ENCODE measurements at places on chromosomes 5 and 9. TPM values are rescaled to one million over a fixed set of nuclear protein-coding genes. Genes with fewer than 3 reads are reported as not detected.

GRCh38 chr9:21077781-21078180 is at the start of gene IFNB1:
TSS of gene IFNB1 (minus strand) at chr9:21077942. CDS start at chr9:21077869, 73 bp downstream.
- DNase-seq = no peak

- DNase-seq = peak; percentile 73
Observed at GRCh38 chr5:67165526-67166459, 30.8 kb downstream of the CD180 start.

GRCh38 chr9:79581388-79581787 is 9.6 kb downstream of the TLE4 start:
- no peak for DNase-seq

GRCh38 chr5:122137702-122138101 is 8.4 kb downstream of the ZNF474 start:
- no peak for DNase-seq

DNA sequence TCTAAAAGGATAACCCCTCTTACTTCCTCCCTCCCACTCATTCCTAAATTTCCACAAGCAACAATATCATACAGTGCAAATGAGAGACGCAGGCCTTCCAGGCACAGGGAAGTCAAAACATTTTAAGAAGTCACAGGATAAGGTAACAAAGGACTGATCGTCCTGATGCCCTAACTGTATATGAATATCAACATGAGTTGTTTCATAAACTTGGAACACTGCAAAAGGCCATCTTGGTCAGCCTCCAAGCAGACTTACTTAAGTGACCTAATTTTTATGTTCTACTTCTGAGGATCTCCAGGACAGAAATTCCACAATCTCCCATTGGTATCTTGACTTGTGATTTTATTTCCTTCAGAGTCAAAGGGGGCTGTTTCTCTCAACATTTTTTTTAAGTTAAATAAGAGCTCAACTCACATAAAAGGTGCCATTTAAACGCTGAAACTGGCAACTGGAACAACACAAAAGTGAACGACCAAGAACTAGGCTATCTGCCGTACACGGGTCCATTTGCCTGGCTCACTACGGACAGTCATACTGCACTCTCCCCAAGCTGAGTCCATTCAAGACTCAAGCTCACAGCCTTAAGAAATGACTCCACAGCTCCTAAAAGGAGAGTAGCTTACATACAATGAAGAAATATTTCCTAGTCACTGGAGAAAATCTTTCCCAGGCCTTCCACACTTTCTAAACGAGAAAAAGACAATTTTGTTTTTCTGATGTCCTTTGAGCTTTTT is 71.3 kb downstream of the LHFPL2 start:
- DNase-seq = no peak

Gene RETREG1
- total RNA-seq = 6.0 TPM

DNA sequence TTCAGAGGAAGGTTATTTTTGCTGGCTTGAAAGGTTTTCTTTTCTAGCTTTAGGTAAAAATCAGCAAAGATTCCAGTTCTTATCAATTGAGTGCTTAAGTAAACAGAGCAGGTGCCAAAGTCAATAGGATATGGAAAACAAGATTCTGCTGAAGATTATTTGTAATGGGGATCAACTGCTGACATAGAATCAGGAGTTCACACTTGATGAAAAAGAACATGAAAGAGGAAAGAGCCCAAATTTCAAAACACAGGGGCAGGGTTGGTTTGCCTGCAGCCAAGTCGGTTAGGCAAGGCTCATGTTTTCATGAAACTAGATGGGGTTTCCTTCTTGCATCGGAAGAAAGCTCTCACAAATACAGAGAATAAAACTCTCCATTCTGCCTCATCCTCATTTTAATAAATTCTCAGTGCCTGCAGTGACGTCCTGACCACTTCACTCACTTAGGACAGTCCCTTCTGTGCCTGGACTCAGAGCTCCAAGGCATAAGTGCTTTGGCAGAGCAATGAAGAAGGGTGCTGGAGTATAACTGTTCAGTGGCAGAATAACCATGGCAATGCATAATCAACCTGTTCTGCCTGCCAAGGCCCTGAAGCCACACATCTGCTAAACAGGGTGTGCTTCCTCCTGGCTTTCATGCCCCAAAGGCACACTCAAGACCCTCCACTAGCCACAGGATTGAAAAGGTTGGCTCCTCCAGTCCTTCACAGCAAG is 179.6 kb downstream of the GNAQ start:
- no peak for DNase-seq

DNA sequence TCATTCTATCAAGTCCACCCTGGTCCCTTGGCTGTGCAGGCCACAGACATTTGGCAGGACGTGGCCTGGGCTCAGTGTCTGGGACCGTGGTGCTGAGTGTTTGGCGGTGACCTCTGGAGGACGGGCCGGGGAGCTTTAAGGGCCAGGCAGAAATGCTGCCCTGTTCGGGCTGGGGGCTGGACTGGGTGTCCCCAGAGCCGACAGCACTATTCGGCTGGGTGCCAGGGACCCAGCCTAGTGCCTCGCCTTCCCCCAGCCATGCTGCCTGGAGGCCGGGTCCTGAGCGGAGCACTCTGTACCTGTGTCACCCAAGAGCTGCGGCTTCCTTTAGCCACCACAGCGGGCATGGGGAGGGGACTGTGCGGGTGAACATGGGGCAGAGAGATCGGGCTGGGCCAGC is 40.4 kb downstream of the COL5A1 start:
- DNase-seq = no peak

- DNase-seq = no peak
Observed at GRCh38 chr5:142287973-142288313, 36.9 kb downstream of the SPRY4 start.

All from HCT116 (cell line).